GM06990 (cell line): ENCODE measurements at places on chromosomes 4 and X.

GRCh38 chr4:89177807-89178206 is 66.5 kb downstream of the TIGD2 start:
- no peak for DNase-seq

DNA sequence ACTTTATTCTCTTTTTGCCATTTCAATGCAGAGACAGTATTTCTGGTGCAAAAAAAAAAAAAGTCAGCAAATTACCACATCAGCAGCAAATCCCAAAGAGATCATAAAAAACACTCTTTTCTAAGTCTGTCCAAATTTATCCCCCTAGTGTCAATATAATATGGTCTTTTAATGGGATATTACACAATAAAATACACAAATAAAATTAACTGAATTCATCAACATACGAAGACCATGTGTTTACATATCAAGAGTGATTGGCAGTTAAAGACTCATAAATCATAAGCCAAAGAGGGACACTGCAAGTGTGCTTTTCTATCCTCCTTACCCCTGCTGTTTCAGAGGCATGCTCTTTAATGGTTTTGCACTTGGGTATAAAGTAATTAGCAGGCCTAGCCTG is 340.2 kb upstream of the DKK2 start:
- DNase-seq, result no peak

DNA sequence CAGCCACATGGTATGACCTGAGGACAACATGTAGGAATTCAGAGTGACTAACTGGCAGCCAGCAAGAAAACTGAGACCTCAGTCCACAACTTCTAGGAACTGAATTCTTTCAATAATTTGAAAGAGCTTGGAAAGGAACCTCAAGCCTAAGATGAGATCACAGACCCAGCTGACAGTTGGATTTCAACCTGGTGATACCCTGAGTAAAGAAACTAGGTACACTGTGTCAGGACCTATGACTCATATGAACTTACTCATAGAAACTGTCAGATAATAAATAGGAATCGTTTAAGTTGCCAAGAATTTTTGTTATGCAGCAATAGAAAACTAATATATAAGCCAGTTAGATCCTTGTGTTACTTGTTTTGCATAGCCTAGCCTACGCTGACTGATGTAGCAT is 102.4 kb upstream of the DCAF12L1 start:
- no peak for DNase-seq

GRCh38 chrX:3651277-3651676 is 62.2 kb downstream of the PRKX start:
- no peak for DNase-seq

DNA sequence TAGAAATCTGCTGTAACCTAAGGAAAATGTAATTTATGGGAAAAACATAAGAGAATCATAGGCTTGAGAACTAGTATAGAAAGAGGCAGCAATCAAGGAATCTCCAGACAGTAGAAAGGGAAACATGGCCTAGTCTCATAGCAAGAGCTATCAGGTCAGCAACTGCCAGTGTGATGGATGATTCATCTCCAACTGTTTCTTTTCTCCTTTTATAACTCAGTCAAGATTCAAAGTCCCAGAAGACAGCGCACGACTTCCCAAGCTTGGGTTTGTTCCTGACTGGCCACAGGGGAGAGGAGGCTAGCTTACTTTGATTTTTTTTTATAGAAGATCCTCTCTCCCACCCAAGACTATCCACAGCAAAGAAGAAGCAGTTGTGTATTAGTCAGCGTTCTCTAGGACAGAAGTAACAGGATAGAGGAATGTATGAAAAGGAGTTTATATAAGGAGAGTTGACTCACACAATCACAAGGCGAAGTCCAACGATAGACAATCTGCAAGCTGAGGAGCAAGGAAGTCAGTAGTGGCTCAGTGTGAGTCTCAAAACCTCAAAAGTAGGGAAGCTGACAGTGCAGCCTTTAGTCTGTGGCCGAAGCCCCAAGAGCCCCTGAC is 181.5 kb downstream of the GC start:
- DNase-seq, result no peak

DNA sequence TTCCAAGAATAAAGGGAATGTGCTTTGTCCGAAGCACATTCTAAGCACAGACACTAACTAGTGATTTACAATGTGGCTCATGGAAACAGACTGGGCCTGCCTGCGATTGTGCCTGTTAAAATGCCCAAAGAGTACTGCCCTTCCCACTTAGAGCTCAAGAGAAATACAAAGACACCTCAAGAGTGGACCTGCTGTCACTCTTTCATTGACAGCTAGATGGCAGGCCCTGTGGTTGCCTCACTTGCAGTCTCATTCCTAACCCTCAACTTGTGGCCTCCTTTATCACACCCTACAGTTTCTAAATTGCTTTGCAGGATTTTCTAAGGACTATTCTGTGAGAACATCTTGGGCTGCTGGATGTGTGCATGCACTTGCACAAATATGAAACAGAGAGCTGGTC is 331.0 kb upstream of the EMCN start:
- DNase-seq, result no peak

GRCh38 chr4:70996018-70996360 is 2.5 kb downstream of the DCK start:
- no peak for DNase-seq

DNA sequence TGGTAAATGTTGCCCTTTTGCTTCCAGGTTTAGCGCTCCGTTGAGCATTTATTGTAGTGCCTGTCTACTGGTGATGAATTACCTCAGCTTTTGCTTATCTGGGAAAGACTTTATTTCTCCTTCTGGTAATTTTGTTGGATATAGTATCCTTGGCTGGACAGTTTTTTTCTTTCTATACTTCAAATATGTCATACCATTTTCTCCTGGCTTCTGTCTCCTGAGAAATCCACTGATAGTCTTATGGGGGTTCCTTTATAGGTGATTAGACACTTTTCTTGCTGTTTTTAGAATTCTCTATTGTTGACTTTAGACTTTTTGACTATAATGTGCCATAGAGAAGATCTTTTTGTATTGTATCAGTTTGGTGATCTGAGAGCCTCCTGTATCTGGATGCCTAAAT is 73.5 kb downstream of the ARFIP1 start:
- no peak for DNase-seq

- DNase-seq, result no peak
Measured at GRCh38 chr4:180028682-180029081, 2214.5 kb upstream of the TENM3 start.

- no peak for DNase-seq
Measured at GRCh38 chrX:107674480-107675364, 46.4 kb downstream of the PRPS1 start.

DNA sequence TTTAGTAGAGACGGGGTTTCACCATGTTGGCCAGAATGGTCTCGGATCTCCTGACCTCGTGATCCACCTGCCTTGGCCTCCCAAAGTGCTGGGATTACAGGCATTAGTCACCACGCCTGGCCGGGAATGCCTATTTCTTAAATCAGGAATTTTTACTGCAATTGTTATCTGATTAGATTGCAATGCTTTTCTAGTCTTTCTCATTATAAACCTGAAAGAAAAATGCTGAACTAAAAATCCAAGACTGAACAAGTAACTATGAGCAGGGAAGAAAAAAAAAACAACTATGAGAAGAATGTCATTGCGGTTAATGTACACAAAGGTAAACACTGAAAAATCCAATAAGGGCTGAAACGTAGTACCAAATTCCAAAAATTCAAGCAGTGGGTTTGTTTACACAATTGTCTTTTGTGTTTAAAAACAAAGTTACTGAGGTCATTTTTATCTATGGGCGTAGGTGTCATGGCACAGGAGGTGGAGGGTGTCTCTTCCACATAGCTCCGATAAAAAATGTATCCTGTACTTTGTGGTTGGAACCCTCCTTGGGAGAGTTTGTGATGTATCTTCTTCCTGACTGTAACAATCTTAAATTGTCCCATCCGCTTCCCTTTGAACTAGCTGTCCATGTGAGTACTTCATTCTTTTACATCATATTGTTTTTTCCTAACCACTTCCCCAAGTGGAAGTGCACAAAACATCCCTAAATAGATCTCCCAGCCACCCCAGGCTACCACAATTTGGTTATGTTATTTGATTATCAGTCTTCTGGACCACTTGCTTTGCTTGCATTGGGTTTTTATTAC is 11.1 kb upstream of the TMEM156 start:
- no peak for DNase-seq

DNA sequence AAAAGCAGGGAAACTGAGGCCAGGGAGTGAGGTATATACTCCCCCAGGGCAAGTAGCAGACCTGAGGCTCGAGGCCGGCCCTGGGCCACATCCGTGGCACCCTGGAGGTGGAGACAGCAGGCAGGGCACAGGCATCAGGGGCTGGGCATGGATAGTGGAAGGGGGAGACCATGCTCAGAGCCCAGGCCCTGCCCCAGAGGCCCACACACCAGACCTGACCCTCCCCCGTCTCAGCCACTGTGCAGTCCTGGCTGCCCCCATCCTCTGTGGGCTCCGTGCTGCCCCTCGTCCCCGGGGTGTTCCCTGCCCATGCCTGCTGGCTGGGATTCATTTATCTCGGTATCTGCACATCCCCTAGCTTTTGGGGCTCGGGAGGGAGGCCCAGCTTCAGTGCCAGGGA is 103.1 kb upstream of the NKX1-1 start:
- no peak for DNase-seq

DNA sequence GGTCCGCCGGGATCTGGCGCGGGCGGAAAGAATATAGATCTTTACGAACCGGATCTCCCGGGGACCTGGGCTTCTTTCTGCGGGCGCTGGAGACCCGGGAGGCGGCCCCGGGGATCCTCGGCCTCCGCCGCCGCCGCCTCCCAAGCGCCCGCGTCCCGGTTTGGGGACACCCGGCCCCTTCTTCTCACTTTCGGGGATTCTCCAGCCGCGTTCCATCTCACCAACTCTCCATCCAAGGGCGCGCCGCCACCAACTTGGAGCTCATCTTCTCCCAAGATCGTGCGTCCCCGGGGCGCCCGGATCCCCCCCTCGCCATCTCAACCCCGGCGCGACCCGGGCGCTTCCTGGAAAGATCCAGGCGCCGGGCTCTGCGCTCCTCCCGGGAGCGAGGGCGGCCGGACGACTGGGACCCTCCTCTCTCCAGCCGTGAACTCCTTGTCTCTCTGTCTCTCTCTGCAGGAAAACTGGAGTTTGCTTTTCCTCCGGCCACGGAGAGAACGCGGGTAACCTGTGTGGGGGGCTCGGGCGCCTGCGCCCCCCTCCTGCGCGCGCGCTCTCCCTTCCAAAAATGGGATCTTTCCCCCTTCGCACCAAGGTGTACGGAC is 482 bp upstream of the SHOX start:
- DNase-seq, result no peak

DNA sequence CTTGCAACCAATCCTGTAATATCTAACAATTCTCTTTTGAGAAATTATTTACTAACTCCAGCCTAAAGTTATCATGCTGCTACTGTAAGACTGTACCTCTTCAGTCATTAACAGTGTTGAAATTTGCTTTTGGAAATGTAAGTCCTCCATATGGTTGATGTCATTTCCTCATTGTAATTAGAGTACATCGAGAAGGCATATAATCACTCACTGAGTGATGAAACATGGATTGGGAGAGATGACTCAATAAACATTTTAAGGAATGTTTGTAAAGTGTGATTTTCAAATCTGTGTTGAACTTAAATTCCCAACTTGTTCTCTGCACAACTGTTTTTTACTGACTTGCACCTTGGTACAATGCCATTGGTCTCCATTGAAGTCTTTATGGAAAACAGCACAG is 61.2 kb downstream of the HMGB2 start:
- DNase-seq, result no peak

GRCh38 chr4:158710814-158711213 is 12.4 kb downstream of the PPID start:
- no peak for DNase-seq

GRCh38 chr4:73460913-73461522 is 20.5 kb upstream of the AFM start:
- DNase-seq, result no peak

- DNase-seq, result peak; percentile 7
Measured at GRCh38 chr4:115515772-115516171, 402.4 kb upstream of the NDST4 start.

DNA sequence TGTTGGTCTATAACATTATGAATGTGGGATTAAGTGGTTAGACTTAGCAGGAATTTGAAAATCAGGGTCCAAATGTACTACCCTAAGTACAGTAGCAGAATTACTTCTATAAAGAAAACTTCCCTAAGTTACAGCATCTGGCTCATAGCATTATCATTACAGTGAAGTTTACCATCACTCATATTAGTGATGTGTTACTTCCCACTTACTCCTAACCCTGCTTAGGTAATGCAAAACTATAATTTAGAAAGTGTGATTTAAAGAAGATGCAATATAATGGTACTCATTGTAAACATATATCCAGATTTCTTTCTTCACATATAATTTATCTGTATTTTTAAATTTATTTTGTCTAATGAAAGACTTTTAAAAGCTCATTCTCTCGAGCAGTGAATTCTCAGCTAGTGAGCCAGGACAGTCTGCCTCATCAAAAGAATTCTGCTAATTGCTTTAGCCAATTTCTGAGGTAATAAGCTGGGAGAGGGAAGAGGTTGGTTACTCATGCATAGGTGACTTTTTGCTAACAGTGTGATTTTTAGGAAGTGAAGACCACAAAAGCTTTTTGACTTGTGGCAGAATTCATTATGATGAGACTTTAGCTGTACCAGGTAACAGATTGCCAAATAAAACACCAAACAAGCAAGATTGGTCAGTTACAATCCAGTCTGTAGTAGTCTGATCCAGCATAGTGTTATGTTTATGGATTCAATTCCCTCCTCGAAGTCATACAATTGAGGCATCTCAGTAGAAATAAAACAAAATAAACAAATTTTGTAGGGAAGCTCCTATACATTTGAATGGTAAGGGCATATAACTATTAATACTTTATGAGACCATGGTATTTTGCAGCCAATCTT is 21.0 kb downstream of the PLS3 start:
- no peak for DNase-seq

GRCh38 chr4:89446193-89446592 is 138.6 kb upstream of the GPRIN3 start:
- DNase-seq, result no peak

GRCh38 chrX:51155566-51155965 is 177.1 kb upstream of the NUDT10 start:
- no peak for DNase-seq

- no peak for DNase-seq
Measured at GRCh38 chrX:410296-410695, 23.6 kb upstream of the PPP2R3B start.

- no peak for DNase-seq
Measured at GRCh38 chrX:9337046-9337445, 127.8 kb upstream of the TBL1X start.

GRCh38 chr4:125317525-125317877 is 2.7 kb downstream of the FAT4 start:
- no peak for DNase-seq

- DNase-seq, result no peak
Measured at GRCh38 chr4:140267576-140267975, 105.9 kb upstream of the SCOC start.
